Left hindlimb (tissue), 1 donor: ENCODE measurements at places on chromosomes 2 and 18.
A peak's percentile ranks its signal among the peaks of the same experiment; 100 is the strongest.

DNA sequence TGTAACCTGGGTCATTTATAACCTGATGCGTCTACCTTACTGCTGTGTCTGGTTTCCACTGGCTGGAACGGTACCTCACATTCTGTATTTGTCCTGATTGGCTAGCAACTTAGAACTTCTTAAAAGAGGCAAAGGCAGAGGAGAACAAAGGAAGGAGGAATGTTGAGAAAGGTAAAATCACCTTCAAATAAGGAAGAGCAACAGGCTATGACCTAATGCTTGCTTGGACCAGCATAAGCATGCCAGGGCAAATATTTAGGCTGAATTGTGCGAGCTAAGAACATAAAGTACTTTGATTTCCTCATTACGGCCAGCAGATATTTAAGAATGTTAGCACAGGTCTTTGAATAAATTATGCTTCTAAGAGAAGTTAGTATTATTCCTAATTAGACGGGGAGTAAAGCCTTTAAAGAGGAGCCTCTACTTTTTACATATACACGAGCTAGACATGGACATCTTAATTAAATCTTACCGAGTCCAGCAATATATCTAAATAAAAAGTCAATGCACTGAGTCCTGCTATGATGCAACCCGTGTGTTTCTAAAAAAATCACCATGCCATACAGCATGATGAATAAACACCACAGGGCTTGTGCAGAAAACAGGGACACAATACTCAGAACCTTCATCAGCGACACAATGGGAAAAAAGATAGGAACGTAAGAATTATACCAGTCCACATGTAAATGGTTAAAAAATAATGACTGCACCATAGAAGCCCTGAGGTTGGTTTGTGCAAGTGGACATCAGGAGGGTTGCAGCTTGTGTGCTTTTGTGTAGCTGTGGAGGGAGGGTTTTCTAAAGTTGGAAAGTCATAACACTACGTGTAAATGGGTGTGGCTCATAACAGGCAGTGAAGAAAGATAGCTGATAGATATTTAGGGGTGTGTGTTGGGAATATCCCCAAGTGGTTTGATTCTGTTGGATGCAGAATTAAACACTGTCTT is 14.2 kb downstream of the SEPTIN2 start:
- DNase-seq, result no peak

DNA sequence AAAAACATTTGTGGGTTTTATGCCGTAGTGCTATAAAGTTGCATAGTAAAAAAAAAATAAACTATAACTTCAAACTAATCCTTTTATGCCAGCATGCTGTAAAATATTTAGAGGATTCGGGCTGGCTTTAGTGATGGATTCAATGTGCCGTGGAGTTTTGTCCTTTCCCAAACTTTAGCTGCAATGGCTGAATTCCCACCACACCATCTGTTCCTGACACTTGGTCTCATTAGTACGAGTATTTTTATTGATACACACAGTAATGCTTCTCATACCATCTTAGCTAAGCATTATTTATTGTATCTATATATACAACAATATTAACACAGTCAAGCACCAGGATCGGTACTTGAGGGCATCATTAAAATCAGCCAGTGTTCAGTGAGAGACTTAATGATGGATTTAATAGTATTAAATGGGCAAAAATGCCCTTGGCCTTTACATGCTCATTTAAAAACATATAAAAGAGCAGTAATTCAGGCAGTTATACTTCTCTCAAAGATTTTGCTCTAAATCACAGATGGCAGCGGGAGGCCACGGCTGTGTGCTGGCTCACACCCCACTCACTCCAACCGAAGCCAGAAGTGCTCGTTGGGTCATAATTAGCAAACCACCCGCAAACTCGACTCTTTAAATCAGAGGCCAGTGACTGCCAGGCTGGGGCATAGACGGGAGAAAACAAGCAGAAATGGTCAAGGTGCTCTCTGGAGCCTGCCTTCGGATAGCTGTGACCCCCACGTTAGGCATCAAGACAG is 297.0 kb upstream of the REV1 start:
- DNase-seq, result no peak

DNA sequence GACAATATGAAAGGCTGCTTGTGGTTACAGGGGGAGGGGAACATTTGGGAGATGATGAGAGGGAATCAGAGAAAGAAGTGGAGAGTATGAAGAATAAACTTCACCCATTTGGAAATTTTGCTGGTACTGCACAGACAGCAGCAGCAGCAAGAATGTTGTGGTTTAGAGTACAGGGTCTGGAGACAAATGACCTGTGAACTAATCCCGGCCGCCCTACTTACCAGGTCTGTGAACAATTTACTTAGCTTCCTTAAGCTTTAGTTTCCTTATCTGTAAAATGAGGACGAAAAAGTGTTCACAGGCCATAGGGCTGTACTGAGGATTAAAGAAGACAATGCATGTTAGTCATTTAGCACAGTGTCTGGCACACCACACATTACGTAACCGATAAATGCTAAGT is 685.4 kb upstream of the CELF4 start:
- no peak for DNase-seq

GRCh38 chr2:98537390-98538126 is 70.8 kb downstream of the COA5 start:
- DNase-seq, result no peak

DNA sequence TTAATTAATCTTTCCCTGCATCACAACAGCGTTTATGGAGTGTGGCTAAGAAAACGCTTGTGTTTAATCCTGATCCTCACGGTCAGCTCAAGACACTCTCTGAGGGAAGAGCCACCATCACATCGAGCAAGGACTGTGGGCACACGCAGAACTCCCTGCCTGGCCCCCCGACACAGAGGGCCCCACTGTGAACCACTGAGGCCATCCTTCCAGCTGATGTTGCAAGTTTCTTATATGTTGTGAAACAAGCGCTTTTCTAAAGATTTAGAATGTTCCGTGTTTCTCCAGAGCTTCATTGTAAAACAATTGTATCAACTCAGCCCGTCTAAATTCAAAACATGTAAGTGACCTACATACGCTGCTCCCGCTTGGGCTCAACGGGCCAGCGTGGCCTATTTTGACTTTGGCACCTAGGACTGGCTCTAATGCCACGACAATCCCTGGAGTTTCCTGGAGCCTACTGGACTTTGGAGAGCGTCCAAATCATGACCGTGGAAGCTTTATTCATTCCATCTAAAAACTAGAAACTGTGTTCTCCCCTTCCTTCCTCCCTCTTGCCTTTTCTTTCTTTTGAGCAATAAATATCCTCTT is 34.9 kb downstream of the SERPINE2 start:
- no peak for DNase-seq

DNA sequence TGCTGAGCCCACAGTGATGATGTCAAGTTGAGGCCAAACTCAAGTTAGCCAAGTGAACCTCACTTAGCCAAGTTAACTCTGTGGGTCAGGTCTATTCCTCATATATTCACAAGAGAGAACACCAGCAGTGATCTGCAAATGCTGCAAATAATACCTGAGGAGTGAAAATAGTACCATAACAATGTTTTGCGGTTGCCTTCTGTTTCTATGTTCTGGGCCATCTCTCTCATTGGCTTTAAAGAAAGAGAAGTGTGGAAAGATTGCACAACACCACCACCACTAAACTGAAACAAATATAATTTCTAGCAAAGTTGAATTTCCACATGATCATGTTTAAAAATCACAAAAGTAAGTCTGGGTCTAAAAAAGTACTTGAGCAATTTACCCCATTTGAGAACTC is 211.1 kb upstream of the GALNT5 start:
- DNase-seq, result no peak

DNA sequence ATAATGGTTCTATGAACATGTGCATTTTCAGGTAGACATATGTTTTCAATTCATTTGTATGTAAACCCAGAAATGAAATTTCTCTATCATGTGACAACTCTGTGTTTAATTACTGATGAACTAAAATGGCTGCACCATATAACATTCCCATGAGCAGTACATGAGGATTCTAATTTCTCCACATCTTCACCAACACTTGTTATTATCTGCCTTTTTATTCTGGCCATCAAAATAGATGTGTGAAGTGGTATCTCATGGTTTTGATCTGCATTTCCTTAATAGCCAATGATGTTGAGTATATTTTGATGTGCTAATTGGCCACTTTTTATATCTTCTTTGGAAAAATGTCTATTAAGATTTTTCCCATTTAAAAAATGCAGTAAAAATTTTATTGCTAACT is 205.1 kb upstream of the SMAD7 start:
- no peak for DNase-seq

GRCh38 chr2:236507393-236508085 is 62.1 kb upstream of the ACKR3 start:
- peak; percentile 85 for DNase-seq

GRCh38 chr2:201093573-201093972 is 21.8 kb downstream of the NDUFB3 start:
- no peak for DNase-seq

- DNase-seq, result no peak
These were observed 53.3 kb upstream of the NFU1 start for GRCh38 chr2:69490486-69490885.

- DNase-seq, result no peak
These were observed 548 bp upstream of the FBLN7 start for GRCh38 chr2:112137516-112138158.

- no peak for DNase-seq
These were observed 8.3 kb upstream of the IL1RN start for GRCh38 chr2:113119111-113119510.

- DNase-seq, result no peak
These were observed 6.1 kb upstream of the DNMT3A start for GRCh38 chr2:25347846-25348245.

GRCh38 chr18:45713239-45713638 is 10.7 kb upstream of the SLC14A1 start:
- DNase-seq, result no peak

DNA sequence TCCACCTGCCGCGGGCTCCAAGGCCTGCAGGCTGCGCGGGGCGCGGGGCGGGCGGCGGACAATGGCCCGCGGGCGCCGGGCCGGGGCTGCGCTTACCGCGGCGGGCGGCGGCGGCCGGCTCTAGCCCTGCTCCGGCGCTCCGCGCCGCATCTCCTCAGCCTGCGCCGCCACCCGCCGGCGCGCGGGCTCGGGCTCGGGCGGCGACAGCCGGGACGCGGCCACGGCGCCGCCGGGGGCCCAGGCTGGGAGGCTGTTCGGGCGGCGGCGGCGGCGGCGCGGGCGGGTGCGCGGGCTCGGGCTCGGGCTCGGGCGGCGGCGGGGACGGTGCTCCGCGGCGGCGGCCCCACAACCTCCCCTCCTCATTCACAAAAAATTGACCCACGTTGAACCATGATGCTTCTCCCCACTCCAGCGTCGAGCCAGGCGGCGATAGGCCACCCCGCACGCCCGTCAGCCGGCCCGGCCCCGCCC is at the start of gene HDAC4:
Gene HDAC4 (minus strand): TSS at position 425 of the 471 bp plus-strand sequence. CDS start 48,321 bp downstream, outside the sequence.
- no peak for DNase-seq

- no peak for DNase-seq
These were observed 201.8 kb downstream of the TWIST2 start for GRCh38 chr2:239049421-239050251.

DNA sequence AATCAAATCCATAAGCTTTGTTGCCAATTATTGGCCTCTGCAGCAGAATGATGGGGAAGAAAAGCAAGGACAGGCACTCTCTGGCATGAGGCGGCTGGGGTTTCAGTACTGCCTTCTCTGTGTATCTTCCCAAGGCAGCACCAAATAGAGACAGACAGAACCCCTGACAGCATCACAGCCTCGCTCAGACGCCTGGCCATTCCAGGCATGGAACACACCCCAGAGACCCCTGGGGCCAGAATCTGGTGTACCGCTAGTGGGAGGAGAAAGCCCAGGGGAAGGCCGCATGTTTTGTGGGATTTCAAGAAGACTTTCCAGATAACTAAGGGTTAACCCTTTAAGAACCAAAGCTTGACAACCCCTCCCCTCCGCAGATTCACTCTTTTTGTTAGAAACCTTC is 282.1 kb downstream of the EN1 start:
- no peak for DNase-seq

GRCh38 chr18:51660188-51660715 is 462.8 kb upstream of the MEX3C start:
- no peak for DNase-seq

DNA sequence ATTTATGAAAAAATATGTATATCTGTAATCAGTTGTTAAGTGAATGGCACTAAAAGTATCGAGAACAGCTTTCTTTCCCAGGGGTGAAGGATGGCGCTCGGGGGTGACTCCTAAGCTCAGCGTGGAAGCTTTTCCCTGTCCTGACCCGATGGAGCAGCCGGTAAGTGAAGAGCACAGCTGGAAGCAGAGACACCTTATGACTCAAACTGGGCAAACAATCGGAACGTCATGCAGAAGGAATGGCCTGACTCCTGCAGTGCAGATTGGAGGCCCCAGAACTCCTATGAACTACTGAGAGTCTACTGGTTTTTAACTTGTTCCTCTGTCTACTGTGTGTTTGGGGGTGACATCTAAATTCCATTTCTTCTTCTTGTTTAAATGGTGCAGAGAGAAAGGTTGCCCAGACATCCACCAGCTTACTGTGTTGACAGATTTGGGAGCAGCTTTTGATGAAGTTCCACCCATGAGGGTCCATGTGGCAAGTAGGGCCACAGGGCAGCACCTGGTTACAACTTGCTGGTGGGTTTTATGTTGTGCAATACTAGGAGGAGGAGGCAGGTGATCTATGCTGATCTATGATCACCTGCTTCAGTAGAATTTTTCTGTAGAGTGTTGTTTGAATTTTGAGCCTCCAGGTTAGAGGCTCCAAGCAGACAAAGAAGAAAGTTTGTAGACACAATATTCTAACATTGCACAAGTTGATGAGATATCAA is 52.8 kb upstream of the TMEM182 start:
- DNase-seq, result no peak

DNA sequence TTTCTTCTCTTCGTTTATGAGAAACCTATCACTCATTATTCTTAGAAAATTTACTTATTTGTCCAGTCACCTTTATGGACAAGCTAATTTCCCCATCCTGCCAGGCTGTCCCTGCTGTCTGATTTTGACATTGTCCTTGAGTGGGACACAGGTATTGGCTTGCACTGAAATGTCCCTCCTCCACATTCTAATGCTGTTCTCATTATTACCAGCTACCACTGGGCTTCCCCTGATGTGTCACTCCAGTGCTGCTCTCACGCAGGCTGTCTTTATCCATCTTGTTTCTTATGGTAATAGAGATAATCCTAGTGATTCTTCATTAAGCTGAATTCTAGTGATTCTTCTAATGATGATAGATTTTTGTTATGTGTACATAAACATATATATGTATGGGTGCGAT is 48.1 kb upstream of the RBMS1 start:
- no peak for DNase-seq

- no peak for DNase-seq
These were observed 53.9 kb downstream of the WDSUB1 start for GRCh38 chr2:159232456-159233170.

DNA sequence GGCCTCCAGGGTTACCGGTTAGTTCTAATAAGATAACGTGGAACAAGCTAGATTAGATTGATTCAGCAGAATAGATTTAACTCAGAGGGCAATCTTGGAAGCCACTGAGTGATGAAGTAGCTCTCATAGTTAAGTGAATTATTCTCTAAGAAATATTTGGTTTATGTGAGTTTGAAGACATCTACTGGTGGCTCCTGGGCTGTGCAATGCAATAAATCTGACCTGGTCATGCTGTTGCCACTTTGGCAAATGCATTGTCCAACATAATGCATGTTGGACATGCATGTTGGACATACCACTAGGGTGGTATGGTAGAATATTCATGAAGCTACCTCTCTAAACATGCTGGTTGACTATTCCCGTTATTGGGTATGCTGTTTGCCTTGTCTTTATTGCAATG is 493.7 kb upstream of the VRK2 start:
- DNase-seq, result no peak

GRCh38 chr2:189116979-189117378 is 62.6 kb downstream of the COL5A2 start:
- no peak for DNase-seq

GRCh38 chr2:176147800-176148496 is 3.4 kb upstream of the HOXD4 start:
- peak; percentile 16 for DNase-seq
